GM04503 (cell line): ENCODE measurements at places on chromosomes 2 and 18.
A peak's percentile ranks its signal among the peaks of the same experiment; 100 is the strongest.

GRCh38 chr18:13392899-13393298 is 174.3 kb downstream of the LDLRAD4 start:
- no peak for DNase-seq

DNA sequence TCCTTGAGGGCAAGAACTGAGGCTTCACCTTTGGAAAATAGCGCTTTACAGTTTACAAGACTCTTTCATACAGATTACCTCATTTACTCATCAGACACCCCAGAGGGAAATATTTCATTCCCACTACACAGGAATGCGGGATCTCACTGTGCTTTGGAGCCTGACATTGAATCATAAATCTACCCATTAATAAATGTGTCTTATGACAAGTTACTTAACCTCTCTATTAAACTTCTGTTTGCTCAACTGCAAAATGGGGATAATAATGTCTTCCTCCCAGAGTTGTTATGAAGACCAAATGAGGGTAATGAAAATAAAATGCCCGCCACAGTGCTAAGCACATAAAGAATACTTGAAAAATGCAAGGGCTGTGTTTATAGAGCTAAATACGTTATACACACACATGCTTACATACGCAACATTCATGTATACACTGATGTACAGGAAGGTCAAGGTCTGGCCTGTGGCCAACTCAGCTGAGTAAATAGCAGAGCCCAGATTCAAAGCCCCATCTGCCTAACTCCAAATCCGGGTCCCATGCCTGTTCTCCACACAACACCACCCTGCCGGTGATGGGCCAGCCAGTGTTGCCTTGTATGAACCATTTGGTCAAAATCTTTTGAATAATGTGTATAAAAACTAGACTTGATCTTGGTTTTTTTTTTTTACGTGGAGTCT is 77.8 kb upstream of the STPG4 start:
- no peak for DNase-seq

- no peak for DNase-seq
Observed at GRCh38 chr18:34097312-34097711, 127.4 kb downstream of the NOL4 start.

DNA sequence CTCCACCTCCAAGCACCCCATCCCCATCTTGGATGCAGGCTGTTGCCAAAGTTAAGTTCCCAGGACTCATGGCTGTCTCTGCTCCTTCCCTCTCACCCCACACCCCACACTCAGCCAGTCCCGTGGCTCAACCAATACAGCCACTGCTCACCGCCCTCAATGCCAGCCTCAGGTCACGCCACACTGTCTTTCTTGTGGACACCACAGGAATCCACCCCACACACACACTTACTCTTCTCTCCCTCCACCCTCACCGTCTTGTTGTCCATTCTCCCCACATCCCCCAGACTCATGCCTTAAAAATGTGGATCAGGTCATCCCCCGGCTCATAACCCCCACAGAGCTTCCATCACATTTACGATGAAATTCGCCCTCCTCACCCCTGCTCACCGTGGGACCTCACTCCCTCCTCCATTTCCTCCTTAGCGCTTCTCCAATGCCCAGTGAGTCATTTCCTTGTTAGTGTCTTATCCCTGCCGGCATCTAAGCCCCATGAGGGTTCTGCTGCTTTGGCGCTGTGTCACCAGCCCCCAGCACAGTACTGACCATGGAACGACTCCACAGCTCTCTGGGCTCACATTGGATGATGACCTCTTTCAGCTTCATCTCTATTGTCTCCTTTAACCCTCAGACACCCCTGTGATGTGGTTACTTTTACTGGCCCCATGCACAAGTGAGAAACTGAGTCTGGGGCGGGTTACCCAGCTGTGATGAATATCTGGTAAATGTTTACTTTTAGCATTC is 13.8 kb downstream of the MLPH start:
- peak; percentile 99 for DNase-seq

GRCh38 chr18:67132919-67133318 is 383.6 kb downstream of the DSEL start:
- DNase-seq: no peak

- DNase-seq: no peak
Observed at GRCh38 chr18:24417480-24417879, 9.0 kb upstream of the IMPACT start.

DNA sequence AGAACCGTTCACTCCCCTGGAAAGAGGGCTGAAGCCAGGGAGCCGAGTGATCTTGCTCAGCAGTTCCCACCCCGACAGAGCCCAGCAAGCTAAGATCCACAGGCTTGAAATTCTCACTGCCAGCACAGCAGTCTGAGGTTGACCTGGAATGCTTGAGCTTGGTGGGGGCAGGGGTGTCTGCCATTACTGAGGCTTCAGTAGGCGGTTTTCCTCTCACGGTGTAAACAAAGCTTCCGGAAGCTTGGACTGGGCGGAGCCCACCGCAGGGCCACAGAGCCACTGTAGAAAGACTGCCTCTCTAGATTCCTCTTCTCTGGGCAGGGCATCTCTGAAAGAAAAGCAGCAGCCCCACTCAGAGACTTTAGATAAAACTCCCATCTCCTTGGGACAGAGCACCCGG is 180.8 kb downstream of the WDR7 start:
- DNase-seq: no peak

- no peak for DNase-seq
Observed at GRCh38 chr2:86686905-86687304, 33.2 kb upstream of the RMND5A start.

DNA sequence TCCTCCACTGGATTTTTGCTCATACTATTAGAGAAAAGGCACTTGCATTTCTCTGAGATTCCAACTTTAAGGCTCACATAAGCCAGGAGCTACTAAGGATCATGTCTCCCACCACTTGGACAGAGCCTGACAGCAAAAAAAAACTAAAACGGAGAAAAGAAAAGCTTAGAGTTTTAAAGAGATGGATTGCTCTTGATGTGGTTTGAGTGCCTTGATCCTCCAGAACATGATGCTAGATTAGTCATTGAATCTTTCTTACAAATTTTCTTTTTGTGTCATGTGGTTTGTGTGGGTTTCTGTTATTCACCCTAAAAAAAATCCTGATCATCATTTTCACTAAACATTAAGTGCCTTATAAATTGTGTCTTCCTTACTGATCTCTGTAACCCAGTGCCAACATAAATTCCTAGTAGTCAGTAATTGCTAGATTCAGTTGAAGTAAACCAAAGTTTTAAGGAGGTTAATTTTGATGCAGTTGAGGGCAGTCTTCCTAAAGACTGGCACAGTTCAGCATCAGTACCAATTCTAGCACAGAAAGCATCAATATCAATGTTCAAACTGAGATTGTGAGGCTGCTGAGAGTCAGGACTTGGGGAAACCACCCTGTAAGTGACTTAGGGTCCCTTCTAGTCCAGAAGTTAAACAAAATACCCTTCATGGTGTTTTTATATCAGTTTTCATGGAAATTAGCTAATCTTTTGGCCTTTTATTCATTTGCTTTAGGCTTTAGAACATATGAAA is 206.3 kb downstream of the RAD51AP2 start:
- DNase-seq: no peak

- no peak for DNase-seq
Observed at GRCh38 chr18:22935431-22935830, 2.3 kb downstream of the RBBP8 start.
